CD4-positive, CD25-positive, alpha-beta regulatory T cell (primary cell): ENCODE measurements at places on chromosomes 1 and 21.
A peak's percentile ranks its signal among the peaks of the same experiment; 100 is the strongest.

DNA sequence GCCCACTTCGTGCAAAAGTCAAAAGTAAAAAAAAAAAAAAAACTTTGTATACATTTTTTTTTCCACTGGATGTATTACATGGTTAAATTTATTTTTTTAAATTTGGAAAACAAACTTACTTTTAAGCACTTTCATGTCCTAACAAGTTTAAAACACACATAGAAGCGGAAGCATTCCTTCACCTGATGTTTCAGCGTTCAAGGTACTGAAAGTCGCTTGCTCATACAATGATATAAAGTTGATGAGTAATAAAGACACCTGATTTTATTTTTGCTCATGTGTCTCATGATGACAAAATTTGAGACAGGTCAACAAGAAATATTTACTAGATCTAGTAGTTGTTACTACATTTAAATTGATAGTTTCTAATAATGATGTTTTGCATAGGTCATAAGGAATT lies 35.5 kb downstream of the ADAMTS1 start:
- H3K27me3 ChIP-seq = no peaks in the 10 kb centered on the region
- DNase-seq = no peak
- no peak overlapping the region for H3K4me3 ChIP-seq
- H3K27ac ChIP-seq = no peak overlapping the region

DNA sequence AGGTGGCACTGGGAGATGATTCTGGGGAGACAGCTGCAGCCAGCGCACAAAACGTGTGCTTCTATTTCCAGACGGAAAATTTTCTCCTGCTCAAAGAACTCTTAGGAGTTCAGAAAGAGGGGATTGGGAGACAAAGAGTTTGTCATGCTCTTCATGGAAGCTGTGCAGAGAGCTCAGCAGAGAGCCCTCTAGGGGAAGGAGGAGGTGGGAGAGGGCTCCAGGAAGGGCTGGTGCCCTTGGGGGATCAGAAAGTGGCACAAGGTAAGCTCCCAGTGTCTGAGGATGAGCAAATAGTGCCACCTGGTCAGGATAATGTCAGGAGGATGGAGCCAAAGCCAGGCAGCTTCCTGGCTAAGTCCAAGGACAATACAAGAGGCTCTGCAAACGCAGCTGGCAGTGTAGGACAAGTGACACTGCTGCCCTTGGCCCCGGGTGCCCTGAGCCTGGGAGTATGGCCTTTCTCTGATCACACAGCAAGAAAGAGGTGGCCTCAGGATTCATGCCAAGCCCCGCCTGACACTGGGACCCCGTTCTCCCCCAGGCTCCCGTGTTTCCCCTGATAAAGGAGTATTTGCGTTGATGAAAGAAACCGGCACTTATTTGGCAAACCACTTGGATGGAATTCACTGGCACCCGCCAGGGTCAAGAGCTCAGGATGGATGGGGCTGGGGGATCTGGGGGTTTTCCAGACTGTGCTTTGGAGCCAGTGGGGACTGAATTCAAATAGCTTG lies 254.0 kb downstream of the PTPRU start:
- no peak overlapping the region for H3K4me3 ChIP-seq
- H3K4me1 ChIP-seq = no peaks in the 10 kb centered on the region
- no peaks in the 10 kb centered on the region for H3K36me3 ChIP-seq
- no peak overlapping the region for H3K27ac ChIP-seq
- H3K27me3 ChIP-seq = no peaks in the 10 kb centered on the region

DNA sequence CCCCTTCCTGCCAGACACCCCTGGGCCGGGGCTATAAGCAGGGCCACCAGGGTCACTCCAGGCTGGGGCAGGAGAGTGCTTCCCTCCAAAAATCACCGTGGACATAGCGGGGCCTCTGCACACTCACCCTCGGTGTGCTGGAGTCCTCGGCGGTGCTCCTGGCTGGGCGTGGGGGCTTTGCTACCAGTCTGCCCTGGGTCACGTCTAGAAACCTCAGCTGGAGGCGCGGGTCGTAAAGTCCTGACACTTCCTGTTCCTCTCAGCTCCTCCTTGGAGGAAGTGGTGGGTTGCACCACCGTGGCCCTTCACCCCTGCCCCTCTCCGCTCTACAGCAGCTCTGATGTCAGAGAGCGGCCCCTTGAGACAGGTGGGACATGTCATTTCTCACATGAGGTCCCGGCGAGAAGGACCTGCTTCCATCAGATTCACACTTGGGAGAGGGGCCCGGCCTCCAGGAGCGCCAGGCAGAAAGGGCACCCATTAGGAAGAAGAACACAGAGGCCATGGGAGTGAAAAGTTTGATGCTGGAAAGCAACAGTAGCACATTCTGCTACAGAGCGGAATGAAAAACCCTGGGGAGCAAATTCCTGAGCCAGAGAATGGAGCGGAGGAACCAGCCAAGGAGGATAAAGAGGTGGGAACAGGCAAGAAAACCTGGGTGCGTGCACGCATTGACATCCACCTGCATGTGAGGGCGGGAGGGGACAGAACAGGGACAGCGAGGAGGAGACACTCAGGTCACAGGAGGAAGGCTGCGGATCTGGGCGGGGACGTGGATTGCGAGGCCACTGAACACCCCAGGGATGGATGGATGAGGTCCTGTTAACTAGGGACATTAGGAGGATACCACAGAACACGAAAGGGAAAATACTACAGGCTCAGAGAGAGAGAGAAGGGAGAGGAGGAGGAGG lies at the start of gene ITGB2:
ITGB2 (minus strand) TSS at position 206 of the 911 bp plus-strand sequence. CDS start 10,117 bp downstream, outside the sequence.
- peak; percentile 44 for DNase-seq
- peaks cover 16% of the 10 kb centered on the region for H3K36me3 ChIP-seq
- no peaks in the 10 kb centered on the region for H3K27me3 ChIP-seq
- H3K4me3 ChIP-seq = peak within 1 kb of the TSS; percentile 98
- peak within 1 kb of the TSS; percentile 78 for H3K27ac ChIP-seq
- peaks cover 90% of the 10 kb centered on the region for H3K4me1 ChIP-seq

- peak overlapping the region; percentile 12 for H3K4me3 ChIP-seq
- H3K4me1 ChIP-seq = peaks cover 20% of the 10 kb centered on the region
Measured at GRCh38 chr21:42614396-42614795, 39.0 kb upstream of the PDE9A start.

GRCh38 chr1:38061883-38062328 lies 15.3 kb upstream of the POU3F1 start:
- H3K27me3 ChIP-seq = no peaks in the 10 kb centered on the region
- no peaks in the 10 kb centered on the region for H3K36me3 ChIP-seq
- H3K4me3 ChIP-seq = no peak overlapping the region
- H3K4me1 ChIP-seq = no peaks in the 10 kb centered on the region
- no peak for DNase-seq

DNA sequence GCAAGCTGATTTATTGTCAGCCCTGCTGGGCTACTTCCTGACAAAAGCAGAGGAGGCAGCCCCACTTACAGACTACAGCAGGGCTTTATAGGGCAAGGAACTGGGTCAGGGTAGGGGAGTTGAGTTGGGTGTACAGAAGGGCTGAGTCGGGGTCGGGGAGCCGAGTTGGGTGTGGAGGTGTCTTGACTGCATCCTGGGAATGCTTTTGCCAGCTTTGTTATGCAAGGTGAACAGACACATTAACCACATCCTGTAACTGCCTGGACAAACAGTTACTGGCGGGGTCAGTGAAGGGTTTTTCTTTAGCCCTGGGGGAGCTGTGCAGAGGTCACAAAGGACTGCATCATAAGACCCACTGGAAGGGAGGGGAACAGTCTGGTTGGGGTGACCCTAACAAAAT lies 39.1 kb upstream of the GBP5 start:
- H3K27me3 ChIP-seq = no peaks in the 10 kb centered on the region
- no peak overlapping the region for H3K27ac ChIP-seq
- no peak for DNase-seq
- H3K4me1 ChIP-seq = peaks cover 27% of the 10 kb centered on the region
- H3K36me3 ChIP-seq = no peaks in the 10 kb centered on the region

DNA sequence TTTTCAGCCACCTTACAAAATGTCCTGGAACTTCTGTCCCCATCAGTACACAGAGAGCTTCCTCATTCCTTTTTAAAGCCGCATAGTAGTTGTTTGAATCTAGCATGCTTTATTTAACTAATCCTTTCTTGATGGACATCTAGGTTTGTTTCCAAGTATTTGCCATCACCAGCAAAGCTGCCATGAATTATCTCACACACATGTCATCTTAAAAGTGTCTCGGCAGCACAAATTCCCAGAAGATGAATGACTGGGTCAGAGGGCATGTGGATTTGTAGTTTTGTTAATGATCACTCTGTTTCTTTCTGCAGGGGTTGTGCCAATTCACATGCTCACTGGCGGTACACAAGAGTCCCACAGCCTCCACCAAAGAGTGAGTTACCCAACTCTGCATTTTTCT lies 68.3 kb downstream of the CLIC6 start:
- no peaks in the 10 kb centered on the region for H3K36me3 ChIP-seq
- no peak overlapping the region for H3K27ac ChIP-seq
- no peak for DNase-seq
- peaks cover 9% of the 10 kb centered on the region for H3K27me3 ChIP-seq
- no peak overlapping the region for H3K4me3 ChIP-seq
